ENCODE measurements at places on chromosomes 5 and 9.

DNA sequence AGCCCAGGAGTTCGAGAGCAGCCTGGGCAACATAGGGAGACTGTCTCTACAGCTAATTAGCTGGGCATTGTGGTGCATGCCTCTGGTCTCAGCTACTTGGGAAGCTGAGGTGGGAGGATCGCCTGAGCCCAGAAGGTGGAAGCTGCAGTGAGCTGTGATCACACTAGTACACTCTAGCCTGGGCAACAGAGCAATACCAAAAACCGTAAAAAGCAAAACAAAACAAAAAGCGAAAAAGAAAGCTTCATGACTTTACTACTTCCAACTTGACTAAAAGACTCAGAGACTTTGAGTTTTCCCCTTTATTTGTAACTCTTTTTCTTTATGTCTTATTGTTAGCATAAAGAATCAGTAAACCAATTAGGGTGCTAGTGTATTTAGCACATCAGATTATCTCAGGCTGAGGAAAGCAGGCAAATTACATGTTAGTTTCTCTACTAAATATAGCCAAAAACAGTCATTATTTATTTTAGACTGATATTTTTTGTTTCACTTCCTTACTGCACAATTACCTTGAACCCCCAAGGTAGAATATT is 5.4 kb downstream of the RAD17 start:
- no peak for DNase-seq

DNA sequence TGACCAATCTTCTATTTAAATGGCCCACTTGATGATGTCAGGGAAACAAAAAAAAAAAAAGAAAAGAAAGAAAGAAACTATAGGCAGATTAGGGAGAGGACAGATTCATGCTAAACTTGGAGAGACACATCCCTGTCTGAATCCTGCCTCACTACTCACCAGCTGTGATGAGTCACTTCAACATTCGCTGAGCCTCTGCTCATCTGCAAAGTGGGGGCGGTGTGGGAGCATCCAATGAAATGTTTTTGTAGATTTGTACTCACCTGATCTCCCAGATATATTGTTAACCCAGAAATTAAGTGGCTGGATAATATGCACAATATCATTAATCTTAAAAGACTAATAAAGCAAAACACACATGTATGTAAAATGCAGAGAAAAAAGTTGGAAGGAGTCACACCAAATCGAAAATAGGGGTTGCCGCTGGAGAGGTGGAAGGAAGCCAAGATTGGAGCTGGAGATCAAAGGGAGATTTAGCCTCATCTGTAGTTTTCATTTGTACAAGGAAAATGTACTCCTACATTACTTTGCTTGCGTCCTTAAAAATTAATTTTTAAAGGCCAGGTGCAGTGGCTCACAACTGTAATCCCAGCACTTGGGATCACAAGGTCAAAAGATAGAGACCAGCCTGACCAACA is 17.0 kb upstream of the ERGIC1 start:
- no peak for DNase-seq

DNA sequence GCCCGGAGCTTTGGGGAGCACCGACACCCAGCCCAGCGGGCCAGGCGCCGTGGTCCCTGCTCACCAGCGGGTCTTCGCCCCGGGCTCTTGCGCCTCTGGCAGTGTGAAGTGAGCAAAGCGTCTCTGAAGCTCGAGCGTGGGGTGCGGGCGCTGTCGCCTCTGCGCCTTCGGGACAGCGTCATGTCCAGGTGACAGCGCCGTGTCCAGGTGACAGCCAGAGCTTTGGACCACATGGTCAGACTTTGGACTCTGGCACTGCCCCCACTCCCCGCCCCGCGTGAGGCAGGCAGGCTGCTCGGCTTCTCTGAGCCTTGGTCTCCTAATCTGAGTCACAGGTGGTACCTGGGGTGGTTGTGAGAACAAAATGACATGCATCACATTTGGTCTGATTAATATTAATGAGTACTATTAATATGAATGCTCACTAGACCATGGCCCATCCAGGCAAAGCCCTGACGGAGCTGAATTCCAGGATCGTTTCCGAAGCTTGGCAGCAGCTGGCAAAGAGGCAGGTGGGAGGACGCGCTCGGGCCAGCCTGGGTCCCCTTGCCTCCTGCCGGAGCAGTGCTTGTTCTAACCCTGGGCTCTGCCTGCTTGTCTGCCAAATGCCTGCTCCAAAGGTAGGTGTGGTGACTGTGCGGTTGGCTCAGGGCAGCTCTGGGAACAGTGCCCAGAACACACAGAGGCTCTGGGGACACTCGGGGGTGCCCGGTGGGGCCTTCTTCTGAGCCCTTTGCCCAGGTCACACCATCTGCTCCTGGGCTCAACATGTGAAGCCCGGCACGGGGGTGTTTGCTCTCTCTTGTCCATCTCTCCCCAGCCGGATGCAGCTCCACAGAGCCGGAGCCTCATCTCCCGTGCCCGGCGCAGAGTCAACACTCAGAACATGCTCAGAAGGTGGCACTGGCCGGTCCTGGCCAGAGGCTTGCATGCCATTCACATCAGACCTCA is 157.1 kb downstream of the OLFM1 start:
- DNase-seq, result peak; percentile 57

DNA sequence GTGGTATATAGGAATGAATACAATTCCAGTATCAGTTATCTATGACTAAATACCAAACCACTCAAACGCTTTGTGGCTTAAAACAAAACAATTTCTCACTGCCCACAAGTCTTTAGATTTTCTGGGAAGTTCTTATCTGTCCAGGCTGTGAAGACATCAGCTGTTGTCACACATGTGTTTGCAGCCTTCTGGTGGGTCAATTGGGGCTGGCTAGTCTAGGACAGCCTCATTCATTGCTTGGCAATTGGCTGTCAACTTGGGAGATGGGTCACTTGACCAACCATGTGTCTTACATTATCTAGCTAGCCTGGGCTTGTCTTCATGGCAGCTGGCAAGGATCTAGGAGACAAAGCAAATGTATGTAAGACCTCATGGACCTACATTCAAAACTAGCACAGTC is 53.8 kb upstream of the PAPPA start:
- no peak for DNase-seq

- DNase-seq, result no peak
These were observed 160.7 kb upstream of the MEF2C start for GRCh38 chr5:89043676-89044075.

GRCh38 chr5:87405472-87406155 is 7.1 kb downstream of the CCNH start:
- DNase-seq, result no peak

GRCh38 chr9:133207021-133207531 is 2.0 kb downstream of the OBP2B start:
- no peak for DNase-seq
